ENCODE measurements at places on chromosomes 1 and 21.

DNA sequence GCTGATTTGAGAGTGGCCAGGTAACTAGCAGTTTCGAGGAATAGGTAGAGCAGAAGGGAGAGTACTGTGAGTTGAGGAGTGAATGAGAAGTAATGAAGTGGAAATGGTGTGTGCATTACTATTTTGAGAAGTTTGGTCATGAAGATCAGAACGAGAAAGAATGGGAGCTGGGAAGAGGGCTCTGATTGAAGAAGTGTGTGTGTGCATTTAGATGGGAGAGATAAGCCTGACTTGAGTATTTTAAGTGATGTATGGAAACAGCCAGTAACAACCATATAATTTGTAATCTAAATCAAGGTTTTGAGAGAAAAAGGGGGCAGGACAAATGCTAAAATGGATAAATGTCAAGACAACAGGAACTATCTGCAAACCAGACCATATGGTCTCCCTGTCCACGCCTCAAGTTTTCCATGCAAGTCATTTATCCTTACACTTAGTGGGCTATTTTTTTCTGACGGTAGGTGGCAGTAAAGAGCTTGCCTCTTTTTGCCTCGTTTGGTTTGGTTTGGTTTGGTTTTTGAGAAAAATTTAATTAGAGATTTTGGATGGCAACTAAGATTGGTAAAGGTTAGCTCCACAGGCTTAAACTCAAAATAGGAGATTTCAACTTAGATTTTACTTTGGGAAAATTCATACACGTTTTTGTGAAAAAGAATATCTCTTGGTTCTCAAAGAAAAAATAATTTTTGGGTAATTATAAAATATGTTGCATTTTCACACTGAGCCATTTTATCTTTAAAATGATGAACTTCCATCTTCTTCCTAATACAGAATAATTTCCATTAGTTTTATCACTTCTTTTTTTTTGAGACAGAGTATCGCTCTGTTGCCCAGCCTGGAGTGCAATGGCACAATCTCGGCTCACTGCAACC lies 9.5 kb upstream of the B3GALNT2 start:
- DNase-seq, result no peak

- DNase-seq, result no peak
These were observed 12.8 kb upstream of the MPL start for GRCh38 chr1:43324810-43325209.

DNA sequence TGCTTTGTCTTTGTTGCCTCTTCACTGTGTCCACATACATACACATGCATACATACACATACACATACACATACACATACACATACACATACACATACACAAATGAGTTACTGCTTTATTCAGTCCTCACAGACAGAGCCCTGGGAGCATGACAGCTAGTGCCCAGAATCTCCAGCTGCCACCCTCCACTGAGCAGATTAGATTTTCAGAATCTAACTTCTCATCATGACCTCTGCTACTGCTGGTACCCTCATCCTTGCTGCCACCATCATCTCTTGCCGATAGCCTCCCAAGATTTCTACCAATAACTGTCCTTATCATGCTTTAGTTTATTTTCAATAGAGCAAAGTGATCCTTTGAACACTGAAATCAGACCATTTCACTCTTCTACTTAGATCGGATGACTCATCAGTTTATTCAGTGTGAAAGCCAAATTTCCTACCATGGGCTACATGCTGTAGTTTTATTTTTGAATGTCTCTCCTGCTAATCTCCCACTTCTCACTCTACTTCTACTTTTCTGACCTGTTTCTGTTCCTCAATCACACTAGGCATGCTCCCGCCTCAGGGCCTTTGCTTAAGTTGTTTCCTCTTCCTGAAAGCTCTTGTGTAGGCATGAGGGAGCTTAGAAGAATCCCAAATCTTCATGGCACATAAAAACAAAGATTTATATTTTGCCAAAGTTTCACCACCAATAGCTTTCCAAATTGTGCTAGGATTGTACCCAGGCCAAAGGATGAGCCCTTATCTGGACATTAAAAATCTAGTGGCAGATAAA lies 43.0 kb downstream of the ATP6V1G3 start:
- no peak for DNase-seq

DNA sequence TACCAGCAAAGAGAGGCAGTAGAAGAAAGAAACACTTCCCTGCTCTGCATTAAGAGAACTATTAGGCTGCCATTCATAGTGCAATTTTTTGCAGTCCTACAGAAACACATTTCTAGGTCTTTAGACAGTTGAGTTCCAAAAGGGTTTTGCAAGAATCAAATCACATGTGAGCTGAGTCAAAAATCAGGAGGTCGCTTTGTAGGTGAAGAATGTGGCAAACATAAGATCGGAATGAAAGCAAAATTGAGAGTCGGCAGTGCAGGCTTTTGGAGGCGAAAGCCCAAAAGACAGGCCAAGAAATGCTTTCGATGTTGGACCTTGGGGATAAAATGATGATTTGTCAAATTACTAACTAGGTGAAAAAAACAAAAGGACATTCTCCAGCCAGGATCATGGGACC lies 213.5 kb upstream of the NRIP1 start:
- no peak for DNase-seq

- DNase-seq, result no peak
These were observed 66.1 kb downstream of the FASLG start for GRCh38 chr1:172724765-172725613.

GRCh38 chr1:211623515-211623914 lies 44.6 kb upstream of the SLC30A1 start:
- DNase-seq, result no peak

DNA sequence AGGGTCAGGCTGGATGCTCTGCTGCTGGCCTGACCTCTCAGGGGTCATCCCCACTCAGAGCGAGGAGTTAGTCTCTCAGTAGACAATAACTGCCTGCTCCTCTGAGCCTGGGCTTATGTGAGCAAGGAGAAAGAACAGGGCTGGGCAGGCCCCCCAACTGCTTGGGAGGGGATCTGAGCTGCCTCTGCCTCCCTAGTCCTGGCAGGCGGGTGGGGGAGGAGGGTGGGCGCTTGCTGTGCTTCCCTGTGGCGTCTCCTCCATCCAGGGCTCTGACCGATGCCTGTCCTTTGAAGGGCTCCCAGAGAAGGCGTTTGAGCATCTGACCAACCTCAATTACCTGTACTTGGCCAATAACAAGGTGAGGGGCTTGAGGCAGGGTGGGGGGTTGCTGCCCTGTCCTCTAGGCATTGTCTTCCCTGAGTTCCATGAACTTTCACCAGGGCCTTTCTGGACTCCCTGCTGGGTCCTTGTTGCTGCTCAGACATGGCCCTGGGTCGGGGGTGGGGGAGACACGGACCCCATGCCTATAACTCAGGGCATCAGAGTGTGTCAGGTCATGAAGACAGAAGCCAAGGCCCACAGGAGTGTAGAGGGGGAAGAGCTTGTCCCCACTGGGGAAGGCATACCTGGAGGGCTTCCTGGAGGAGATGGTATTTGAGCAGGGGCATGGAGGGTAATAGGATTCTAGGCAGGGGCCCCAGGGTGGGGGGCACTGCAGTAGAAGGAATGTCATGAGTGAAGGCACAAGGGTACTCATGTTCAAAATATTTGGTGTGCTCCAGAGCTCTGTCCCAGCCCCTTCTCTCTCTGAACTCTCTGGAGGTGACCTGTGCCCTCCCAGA lies 12.5 kb downstream of the PODN start:
- DNase-seq, result no peak
